Thyroid gland (tissue), 4 donors: ENCODE measurements at places on chromosomes 1 and 21. TPM values are rescaled to one million over a fixed set of nuclear protein-coding genes. Genes with fewer than 3 reads are reported as not detected.

The KCNQ4 gene
- 1.1 TPM for total RNA-seq

The RAB25 gene
- 68.8 TPM for total RNA-seq

The PTPRU gene
- total RNA-seq, result 30.0 TPM

The AVPR1B gene
- 0.68 TPM for total RNA-seq

- DNase-seq, result no peak
- no peaks in the 10 kb centered on the region for H3K27me3 ChIP-seq
- H3K4me1 ChIP-seq, result no peaks in the 10 kb centered on the region
- no peak overlapping the region for H3K4me3 ChIP-seq
- H3K36me3 ChIP-seq, result no peaks in the 10 kb centered on the region
- no peak overlapping the region for H3K27ac ChIP-seq
Observed at GRCh38 chr1:22625262-22625925, 11.0 kb upstream of the C1QA start.

The FAM72C gene
- not detected for total RNA-seq

The SLC44A3 gene
- 6.7 TPM for total RNA-seq

DNA sequence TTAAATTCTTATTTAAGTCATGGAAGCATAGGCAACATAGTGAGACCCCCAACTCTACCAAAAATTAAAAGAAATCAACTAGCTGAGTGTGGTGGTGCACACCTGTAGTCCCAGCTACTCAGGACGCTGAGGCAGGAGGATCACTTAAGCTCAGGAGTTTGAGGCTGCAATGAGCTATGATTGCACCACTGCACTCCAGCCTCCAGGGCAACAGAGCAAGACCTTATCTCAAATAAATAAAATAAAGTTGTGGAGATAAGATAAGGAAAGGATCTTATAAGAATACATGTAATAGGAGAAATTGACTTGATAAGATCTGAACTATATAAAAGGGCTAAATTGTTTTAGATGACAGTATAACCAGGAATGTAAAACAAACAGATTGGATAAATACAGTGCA lies 2.3 kb upstream of the BATF3 start:
- H3K27me3 ChIP-seq, result no peaks in the 10 kb centered on the region
- H3K27ac ChIP-seq, result no peak overlapping the region
- peaks cover 20% of the 10 kb centered on the region for H3K4me1 ChIP-seq
- H3K36me3 ChIP-seq, result no peaks in the 10 kb centered on the region
- DNase-seq, result no peak

The CLDN17 gene
- not detected for total RNA-seq

The ARHGAP29 gene
- total RNA-seq, result 91.9 TPM

The TXNDC12 gene
- total RNA-seq, result 50.6 TPM

GRCh38 chr1:220652995-220653394 lies 37.2 kb upstream of the C1orf115 start:
- H3K27ac ChIP-seq, result no peak overlapping the region
- H3K36me3 ChIP-seq, result peaks cover 10% of the 10 kb centered on the region
- H3K4me3 ChIP-seq, result no peak overlapping the region

The OR2L2 gene
- 0.27 TPM for total RNA-seq

GRCh38 chr1:1135339-1136136 lies 19.6 kb upstream of the C1orf159 start:
- H3K4me1 ChIP-seq, result peaks cover 7% of the 10 kb centered on the region
- no peak for DNase-seq

- no peak overlapping the region for H3K4me3 ChIP-seq
- no peaks in the 10 kb centered on the region for H3K36me3 ChIP-seq
- no peaks in the 10 kb centered on the region for H3K27me3 ChIP-seq
Observed at GRCh38 chr21:42236693-42237092, 17.8 kb downstream of the ABCG1 start.

- H3K4me3 ChIP-seq, result no peak overlapping the region
- H3K27me3 ChIP-seq, result peaks cover 76% of the 10 kb centered on the region
- peaks cover 33% of the 10 kb centered on the region for H3K4me1 ChIP-seq
Observed at GRCh38 chr1:63326473-63327380, 4.4 kb downstream of the FOXD3 start.

The TNN gene
- 0.45 TPM for total RNA-seq

The MAP3K21 gene
- 12.4 TPM for total RNA-seq

- H3K27ac ChIP-seq, result no peak overlapping the region
- no peaks in the 10 kb centered on the region for H3K27me3 ChIP-seq
- no peaks in the 10 kb centered on the region for H3K36me3 ChIP-seq
- no peak overlapping the region for H3K4me3 ChIP-seq
- no peak for DNase-seq
Observed at GRCh38 chr1:167013108-167013929, 24.2 kb downstream of the MAEL start.

The BACE2 gene
- 89.1 TPM for total RNA-seq

- peaks cover 9% of the 10 kb centered on the region for H3K4me1 ChIP-seq
- no peaks in the 10 kb centered on the region for H3K27me3 ChIP-seq
- H3K36me3 ChIP-seq, result no peaks in the 10 kb centered on the region
Observed at GRCh38 chr1:10074852-10075730, 42.3 kb downstream of the UBE4B start.

DNA sequence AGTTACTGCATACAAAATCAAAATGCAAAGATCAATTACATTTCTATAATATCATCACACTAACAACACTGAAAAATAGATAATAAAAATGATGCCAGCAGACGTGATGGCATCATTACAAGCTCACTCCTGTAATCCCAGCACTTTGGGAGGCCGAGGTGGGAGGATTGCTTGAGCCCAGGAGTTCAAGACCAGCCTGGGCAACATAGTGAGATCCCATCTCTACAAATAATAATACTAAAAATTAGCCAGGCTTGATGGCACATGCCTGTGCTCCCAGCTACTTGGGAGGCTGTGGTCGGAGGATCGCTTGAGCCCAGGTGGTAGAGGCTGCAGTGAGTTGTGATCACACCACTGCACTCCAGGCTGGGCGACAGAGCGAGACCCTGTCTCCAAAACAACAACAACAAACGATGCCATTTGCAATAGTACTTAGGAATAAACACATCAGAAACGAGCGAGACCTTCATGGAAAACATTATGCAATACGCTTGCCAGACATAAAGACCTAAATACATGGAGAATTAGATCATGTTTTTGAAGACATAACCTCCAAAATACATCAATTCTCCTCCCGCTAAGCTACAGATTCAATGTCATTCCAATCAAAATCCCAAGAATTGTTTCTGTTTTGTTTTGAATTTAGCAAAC lies 86.6 kb upstream of the ERRFI1 start:
- no peaks in the 10 kb centered on the region for H3K36me3 ChIP-seq
- no peak for DNase-seq
- H3K4me3 ChIP-seq, result no peak overlapping the region
- peaks cover 51% of the 10 kb centered on the region for H3K4me1 ChIP-seq
- no peak overlapping the region for H3K27ac ChIP-seq

DNA sequence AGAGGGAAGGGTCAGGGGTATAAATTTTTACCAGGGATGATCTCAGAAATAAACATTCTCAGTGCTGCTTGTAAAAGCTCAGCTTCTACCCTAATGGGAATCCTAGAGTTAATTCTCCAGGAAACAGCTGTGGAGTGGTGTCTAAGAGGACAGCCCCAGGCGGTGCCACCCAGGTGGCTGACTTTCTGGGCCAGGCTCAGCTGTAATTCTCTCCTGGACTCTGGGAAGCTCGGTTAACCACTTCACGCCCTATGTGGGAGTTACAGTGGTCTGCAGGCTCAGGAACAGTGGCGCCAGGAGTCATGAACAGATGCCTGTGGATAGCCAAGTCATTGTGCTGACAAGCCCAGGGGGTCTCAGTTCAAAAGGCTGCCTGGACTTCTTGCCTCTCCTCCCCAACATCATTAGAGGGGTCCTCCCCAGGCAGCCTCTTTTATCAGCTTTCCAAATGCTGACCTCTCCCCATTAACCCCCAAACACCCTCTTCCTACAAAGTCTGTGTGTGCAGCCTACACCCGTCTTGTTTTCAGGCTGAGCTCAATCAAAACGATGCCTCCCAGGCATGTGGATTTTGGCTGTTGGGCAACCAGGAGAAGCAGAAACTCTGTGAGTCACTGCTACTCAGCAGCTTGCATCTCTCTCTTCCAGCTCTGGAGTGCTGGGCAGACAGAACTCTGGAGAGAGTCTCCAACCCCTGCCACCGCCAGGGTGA lies 1.2 kb downstream of the HHIPL2 start:
- DNase-seq, result peak; percentile 72
- no peaks in the 10 kb centered on the region for H3K27me3 ChIP-seq
- no peaks in the 10 kb centered on the region for H3K36me3 ChIP-seq
- peaks cover 3% of the 10 kb centered on the region for H3K4me1 ChIP-seq

- DNase-seq, result no peak
- H3K4me1 ChIP-seq, result no peaks in the 10 kb centered on the region
- no peaks in the 10 kb centered on the region for H3K36me3 ChIP-seq
- no peaks in the 10 kb centered on the region for H3K27me3 ChIP-seq
- H3K27ac ChIP-seq, result no peak overlapping the region
Observed at GRCh38 chr1:168443899-168444298, 99.9 kb downstream of the XCL2 start.

- H3K4me1 ChIP-seq, result no peaks in the 10 kb centered on the region
- no peaks in the 10 kb centered on the region for H3K36me3 ChIP-seq
- H3K4me3 ChIP-seq, result no peak overlapping the region
- no peaks in the 10 kb centered on the region for H3K27me3 ChIP-seq
Observed at GRCh38 chr1:87942165-87942564, 613.5 kb downstream of the LMO4 start.

DNA sequence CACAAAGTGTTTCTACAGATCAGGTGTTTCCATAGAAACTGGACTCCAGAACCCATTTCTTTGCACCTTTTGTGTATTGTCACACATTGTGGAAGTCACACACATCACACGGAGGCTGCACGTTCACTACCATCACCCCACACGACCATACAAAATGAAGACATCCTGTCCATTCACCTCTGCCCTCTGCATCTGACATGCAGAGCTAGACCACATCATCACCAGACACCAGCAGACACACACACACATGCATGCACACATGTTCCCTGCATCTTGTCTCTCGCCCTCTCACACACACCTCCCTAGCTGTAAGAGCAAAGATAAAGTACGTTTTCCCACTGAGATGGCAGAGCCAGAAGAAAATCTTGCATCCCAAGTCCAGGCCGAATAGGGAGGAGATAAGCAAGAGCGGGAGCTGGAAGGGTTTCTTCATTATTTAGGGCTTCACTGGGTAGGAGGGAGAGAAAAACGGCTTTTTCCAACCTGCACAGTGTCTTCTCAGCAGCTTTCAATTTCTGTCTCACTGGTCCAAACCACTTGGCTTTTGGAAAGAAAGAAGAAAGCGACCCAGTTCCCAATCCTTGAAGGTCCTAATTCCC lies 709 bp downstream of the PRELP start:
- H3K36me3 ChIP-seq, result no peaks in the 10 kb centered on the region
- no peak for DNase-seq
- H3K27me3 ChIP-seq, result no peaks in the 10 kb centered on the region

DNA sequence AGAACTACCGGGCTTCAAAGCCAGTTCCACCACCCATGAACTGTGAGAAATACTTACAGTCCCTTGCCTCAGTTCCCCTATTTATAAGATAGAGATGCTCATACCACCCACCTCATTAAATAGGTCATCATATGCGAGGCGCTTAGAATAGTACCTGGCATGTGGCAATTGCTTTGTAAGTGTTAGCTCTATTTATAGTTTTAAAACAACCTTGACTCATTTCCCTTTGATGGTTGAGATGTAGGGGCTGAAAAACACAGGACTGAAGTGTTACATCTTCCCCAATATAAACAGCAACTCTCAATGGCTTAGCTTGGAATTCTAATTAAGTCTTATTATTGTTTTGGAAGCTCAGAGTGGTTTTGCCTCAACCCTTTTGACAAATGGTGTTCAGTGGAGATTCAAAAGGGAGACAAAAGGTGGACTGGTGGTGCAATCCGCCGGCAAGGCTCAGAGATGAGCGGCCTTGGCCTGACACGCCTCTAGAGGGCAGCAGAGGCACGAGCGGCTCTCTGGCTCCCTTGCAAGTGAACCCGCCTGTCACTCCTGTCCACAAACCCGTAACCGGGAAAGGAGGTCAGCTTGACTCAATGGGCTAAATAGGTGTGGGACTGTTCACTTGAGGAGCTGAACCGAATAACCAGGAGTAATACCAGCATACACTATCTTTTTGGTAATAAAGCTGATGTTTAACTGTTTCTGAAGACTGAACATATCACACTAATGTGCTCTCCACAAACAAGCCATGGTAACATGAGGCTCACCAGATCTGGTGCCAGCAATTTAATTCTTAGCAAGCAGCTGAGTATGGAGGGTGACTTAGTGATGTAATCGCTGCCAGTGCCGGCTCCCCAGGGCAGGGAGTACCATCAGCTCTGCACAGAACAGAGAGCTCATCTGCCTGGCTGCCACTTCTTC lies 19.5 kb upstream of the SMYD2 start:
- peak; percentile 86 for DNase-seq
- H3K27me3 ChIP-seq, result no peaks in the 10 kb centered on the region

The YIPF1 gene
- total RNA-seq, result 58.9 TPM

The CFHR3 gene
- total RNA-seq, result 0.22 TPM

The MIS18A gene
- total RNA-seq, result 7.0 TPM

- H3K4me3 ChIP-seq, result no peak overlapping the region
- H3K27me3 ChIP-seq, result no peaks in the 10 kb centered on the region
- H3K4me1 ChIP-seq, result no peaks in the 10 kb centered on the region
- no peak for DNase-seq
- H3K36me3 ChIP-seq, result no peaks in the 10 kb centered on the region
Observed at GRCh38 chr1:7922301-7922700, 18.3 kb downstream of the TNFRSF9 start.

- peak overlapping the region; percentile 2 for H3K27ac ChIP-seq
- H3K4me1 ChIP-seq, result peaks cover 13% of the 10 kb centered on the region
- no peak for DNase-seq
- H3K4me3 ChIP-seq, result no peak overlapping the region
- no peaks in the 10 kb centered on the region for H3K27me3 ChIP-seq
Observed at GRCh38 chr21:46226146-46226545, 2.4 kb downstream of the LSS start.

The NBPF19 gene
- total RNA-seq, result 24.7 TPM

- peak within 1 kb of the TSS; percentile 61 for H3K4me3 ChIP-seq
- DNase-seq, result peak; percentile 55
- no peaks in the 10 kb centered on the region for H3K27me3 ChIP-seq
- no peaks in the 10 kb centered on the region for H3K36me3 ChIP-seq
- H3K4me1 ChIP-seq, result peaks cover 32% of the 10 kb centered on the region
Observed at GRCh38 chr21:33403128-33403785, at the start of gene IFNGR2. Gene IFNGR2, plus strand, starts transcription at chr21:33403413. Its CDS starts 131 bp downstream, at chr21:33403544.

DNA sequence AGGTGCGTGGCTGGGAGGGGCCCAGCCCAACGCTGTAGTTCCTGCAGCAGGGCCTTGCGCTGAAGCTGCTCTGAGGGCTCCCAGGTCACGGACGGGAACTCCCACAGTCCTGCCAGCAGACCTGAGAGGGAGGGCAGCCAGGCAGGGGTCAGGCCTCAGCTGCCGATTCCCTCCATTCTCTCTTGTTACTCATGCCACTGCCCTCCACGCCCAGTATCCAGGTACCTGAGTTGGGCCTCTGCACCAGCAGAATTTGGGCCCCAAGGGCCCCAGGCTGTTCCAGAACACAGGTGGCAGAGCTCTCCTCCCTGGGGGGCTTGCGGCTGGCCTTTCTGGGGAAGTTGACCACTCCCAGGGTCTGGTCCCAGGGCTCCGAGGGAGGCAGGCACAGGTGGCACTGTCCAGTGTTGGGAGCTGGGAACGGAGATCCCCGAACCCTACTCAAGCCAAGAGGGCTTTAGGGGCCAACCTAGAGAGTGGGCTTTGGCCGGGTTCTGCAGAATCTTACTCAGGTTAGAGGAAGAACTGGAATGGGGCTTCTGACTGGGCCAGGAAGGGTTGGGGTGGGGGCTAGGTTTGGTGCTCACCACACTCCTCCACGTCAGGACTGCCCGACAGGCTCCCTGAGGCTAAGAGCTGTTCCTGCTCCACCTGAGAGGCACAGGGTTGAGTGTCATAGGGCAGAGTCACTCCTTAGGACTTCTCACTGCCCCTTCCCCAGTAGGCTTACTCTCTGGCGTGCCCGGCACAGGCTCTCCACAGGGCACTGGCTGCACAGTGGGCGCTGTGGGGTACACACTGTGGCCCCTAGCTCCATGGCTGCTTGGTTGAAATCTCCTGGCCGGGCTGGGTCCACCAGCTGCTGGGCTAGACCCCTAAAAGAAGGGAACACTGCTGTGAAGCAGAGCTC lies 5.0 kb downstream of the HPDL start:
- no peaks in the 10 kb centered on the region for H3K27me3 ChIP-seq
- no peak overlapping the region for H3K27ac ChIP-seq
- H3K36me3 ChIP-seq, result peaks cover 13% of the 10 kb centered on the region
- H3K4me1 ChIP-seq, result peaks cover 7% of the 10 kb centered on the region
